ENCODE measurements at places on chromosomes 5 and 9.

DNA sequence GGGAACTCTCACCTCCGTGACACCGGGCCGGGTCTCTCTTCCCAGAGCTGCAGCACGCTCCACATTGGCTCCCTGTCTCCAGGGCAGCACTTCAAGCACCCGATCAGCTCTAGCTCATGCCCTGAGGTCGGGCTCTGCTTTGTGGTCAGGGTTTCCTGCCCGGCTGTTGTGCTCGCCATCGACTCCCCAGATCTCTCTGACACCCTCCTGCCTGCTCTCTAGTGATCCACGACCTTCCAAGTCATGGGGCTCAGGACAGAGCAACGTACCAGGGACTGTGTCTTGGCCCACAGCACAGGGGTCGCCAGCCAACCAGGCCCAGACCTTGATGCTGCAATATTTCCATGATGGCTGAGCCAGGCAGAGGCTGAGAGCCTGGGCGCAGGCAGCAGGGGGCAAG, 45.1 kb downstream of the PRRT1B start:
- no peak for DNase-seq

GRCh38 chr5:66949066-66949465, 247.5 kb downstream of the CD180 start:
- no peak for DNase-seq

GRCh38 chr9:74935008-74935407, 17.7 kb downstream of the C9orf40 start:
- no peak for DNase-seq

- DNase-seq, result no peak
These were observed 216.3 kb upstream of the ZNF608 start for GRCh38 chr5:124962735-124963134.

- no peak for DNase-seq
These were observed 510.9 kb upstream of the ZNF608 start for GRCh38 chr5:125257057-125257972.

- DNase-seq, result no peak
These were observed 95.5 kb downstream of the CAMSAP1 start for GRCh38 chr9:135811801-135812200.

- no peak for DNase-seq
These were observed 201.4 kb downstream of the BRINP1 start for GRCh38 chr9:119167876-119168275.

DNA sequence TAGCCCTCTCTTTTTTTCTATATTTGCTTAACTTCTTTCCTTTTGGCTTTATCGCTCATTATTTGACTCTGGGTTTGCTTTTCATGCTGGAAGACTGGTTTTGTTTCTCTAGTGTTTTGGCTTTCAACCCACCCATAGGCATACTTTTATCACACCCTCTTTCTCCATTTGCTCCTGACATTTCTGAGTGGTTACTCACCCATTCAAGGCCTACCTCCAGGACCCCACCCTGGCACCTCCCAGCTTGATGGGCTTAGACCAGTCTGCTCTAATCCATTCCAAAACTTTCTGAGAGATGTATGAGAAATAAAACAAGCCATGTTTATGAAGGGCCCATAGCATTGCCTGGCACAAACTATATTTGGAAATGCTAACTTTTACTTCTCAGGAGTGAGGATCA, 18.1 kb downstream of the C6 start:
- DNase-seq, result no peak

DNA sequence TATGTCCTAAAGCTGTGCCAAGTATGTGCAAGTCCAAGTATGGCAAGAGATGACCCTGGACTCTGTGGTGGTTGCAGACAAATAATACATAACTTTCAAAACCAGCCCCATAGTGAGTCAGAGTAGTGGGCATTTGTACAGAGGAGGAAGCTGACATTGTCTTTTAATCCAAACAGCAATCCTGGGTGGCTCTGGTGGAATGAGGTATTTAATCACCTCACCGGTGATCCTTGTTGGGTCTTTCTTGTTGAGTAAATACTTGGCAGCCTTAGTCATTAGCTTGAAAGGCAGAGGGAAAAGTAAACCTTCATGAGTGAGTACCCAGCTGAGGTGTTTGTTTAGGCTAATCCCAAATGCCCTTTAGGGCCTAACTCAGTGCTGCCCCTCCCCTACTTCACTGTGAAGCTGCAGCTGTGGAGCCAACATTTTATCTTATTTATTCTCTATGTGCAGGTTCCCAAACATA, 148.7 kb upstream of the SLC12A2 start:
- no peak for DNase-seq

DNA sequence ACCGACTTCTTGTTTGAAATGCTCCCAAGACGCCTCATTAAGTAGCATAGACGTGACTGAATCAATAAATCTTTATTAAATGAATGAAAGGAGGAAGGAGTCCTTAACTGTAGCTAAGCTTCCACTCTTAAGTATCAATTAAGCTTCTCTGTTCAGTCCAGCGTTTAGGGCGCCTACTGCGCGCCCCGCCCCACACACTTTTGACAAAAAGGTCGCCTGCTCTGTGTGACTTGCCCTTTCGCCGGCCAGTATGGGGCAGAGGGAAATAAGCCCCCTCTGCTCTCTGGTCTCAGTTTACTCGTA, 662 bp upstream of the DOLPP1 start:
- no peak for DNase-seq

GRCh38 chr5:179241764-179242370, 103.4 kb downstream of the ADAMTS2 start:
- no peak for DNase-seq

DNA sequence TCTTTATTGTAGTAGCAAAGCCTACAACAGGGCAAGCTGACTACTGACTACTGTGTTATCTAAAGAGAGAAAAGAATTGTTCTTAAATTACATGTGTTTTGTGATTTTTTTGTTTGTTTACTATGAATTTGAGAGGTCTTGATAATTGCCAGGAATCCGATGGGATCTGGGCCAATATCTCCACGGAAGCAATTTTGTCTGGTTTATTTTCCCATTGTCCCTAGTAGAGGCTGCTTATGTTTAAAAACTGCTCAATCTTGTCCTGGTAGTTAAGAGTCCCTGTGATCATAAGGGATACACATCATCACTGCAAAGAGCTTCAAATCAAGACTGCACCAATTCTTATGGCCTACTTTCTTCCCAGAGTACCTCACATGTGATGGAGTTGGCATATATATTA, 94.4 kb downstream of the GLDC start:
- DNase-seq, result no peak

GRCh38 chr9:23933348-23933747, 107.3 kb upstream of the ELAVL2 start:
- no peak for DNase-seq

DNA sequence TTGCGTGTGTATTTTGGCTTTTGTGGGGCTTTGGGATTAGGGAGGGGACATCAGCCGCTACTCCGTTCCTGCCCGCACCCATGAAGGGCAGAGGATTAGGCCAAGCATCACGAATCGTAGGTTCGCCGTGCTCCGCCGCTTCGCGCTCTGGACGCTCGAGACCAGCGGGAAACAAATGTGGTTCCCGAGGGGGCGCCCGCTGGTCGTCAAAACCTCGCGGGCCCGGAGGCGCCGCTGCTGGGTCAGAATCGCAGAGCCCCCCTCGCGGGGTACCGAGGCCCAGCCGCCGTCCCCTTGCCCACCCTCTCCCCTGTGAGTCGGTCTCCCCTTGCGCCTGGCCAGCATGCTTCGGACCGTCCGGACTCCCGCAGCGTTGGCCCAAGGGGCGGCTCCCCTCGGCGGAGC, 2.3 kb upstream of the PAX5 start:
- DNase-seq, result no peak

DNA sequence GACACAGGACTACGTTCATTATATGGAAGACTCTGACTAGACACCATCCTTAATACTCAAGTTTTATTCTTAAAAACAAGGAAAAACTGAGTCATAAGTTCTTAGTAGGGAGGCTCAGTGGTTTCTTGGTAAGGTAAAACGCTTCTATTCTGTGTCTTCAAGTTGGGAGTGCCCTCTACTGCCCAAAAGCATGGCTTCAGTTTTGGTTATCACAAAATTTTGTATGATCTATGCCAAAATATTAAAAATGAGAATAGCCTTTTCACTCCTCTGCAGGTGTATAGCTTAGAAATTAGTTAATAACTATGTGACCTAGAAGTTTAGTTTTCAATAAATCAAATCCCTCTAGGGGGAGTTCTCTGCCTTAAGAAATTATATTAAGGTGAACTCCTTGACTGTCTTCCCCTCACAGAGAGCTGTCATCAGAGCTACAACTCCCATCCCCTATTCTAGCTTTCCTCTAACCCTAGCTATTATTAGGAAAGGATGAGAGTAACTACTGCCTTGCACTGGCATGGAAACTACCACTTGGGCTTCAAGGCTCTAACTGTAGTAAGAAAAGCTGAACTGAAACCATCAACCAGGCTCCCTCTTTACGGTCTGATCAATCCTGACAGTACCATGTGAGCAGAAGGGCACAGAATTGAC, 189.7 kb downstream of the GNAQ start:
- no peak for DNase-seq

GRCh38 chr5:51632793-51633192, 249.5 kb downstream of the ISL1 start:
- DNase-seq, result no peak

GRCh38 chr5:150279330-150280020, 10.1 kb downstream of the CAMK2A start:
- no peak for DNase-seq

DNA sequence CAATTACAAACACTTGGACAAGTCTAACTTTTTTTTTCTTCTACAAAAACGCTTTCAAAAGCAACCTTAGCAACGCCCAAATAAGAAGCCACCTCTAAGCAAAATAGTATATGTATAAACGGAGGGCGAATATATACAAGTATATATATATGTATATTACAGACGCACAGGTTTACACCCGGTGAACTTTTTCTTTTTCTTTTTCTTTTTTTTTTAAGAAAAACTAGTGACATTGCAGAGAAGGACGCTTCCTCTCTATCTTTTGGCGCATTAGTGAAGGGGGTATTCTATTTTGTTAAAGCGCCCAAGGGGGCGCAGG, 200 bp downstream of the NPR3 start:
- no peak for DNase-seq

DNA sequence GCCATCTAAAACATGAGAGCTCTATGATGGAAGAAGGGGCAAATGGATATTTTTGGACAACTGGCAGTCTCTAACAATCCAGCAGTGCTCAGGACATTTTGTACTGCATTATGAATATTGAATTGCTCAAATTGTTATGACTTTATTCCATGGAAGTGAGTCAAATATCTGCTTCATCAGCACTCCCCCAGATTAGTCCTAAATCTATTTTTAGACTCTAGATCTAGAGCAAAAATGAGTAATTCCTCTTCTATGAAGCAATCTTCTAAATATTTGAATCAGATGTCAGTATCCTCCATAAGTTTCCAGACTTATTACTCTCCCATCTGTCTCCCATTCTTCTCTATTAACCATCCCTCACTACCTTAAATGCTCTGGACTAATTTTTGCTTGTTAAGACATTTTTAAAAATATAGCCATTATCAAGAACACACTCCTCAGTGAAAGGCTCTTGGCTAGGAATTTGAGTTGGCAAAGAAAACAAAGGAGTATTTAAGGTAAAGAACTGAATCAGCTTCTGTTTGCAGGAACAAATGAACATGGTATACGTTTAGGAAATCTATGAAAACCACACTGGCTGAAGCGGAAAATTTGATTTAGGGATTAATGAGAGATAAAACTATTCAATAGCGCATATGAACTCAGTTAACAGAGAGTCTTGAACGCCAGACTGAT, 300.9 kb downstream of the MCTP1 start:
- DNase-seq, result no peak

DNA sequence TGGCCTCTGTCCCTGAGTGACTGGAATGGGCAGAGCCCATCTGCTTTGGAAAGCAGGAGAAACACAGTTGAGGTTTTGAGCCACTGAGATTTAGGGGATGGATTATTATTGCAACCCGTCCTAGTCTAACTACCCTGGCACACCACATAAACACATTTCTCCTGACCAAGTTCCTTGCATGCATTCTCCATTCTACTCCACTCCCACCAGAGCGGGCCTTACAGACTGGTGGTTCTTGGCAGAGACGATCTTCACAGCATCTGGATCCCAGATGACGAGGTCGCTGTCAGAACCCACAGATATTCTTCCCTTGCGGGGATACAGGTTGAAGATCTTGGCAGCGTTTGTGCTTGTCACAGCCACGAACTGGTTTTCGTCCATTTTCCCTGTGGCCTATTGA, 111.0 kb downstream of the DPYSL3 start:
- DNase-seq, result no peak

GRCh38 chr5:169701910-169702451, 64.9 kb downstream of the DOCK2 start:
- no peak for DNase-seq

- no peak for DNase-seq
These were observed 40.9 kb downstream of the PHF2 start for GRCh38 chr9:93617273-93617672.

DNA sequence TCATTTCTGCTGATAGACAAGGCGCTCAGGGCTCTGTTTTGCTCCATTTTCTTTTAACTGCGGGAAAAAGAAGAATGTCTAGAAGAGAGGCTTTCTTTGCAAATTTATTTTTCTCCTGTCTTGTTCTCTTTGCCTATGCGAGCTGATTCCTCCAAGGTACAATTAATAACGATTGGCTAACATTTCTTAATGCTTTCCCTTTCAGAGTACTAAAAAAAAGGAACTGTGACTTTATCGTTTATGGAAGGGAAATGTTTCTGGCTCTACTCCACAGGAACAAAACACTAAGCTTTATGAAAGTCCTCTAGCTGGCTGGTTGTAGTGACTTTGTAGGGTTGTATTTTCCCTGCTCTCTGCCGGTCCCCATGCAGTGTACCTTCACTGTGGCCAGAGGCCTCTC, 11.7 kb downstream of the NSG2 start:
- no peak for DNase-seq

- DNase-seq, result no peak
These were observed 28.2 kb upstream of the HSPA9 start for GRCh38 chr5:138603249-138603920.
